ENCODE measurements at places on chromosomes 5 and 9. TPM values are rescaled to one million over a fixed set of nuclear protein-coding genes. Genes with fewer than 3 reads are reported as not detected.

Gene TRIM7
- 0.71 TPM for polyA plus RNA-seq

Gene TEK
- not detected for polyA plus RNA-seq

Gene IRX1
- not detected for polyA plus RNA-seq

Gene PCDHB13
- polyA plus RNA-seq = 0.05 TPM

Gene QRFP
- not detected for polyA plus RNA-seq

Gene CXCL14
- not detected for polyA plus RNA-seq

Gene TMEM252
- not detected for polyA plus RNA-seq

Gene FBP2
- not detected for polyA plus RNA-seq

Gene TRPM3
- not detected for polyA plus RNA-seq

Gene HAVCR2
- polyA plus RNA-seq = 1.8 TPM

Gene PAPPA
- 0.04 TPM for polyA plus RNA-seq

Gene RNF183
- polyA plus RNA-seq = not detected

Gene ELAVL2
- polyA plus RNA-seq = not detected

Gene SPINK5
- not detected for polyA plus RNA-seq

Gene FAM200C
- polyA plus RNA-seq = 0.64 TPM

Gene CKS2
- polyA plus RNA-seq = 61.3 TPM

Gene AHRR
- polyA plus RNA-seq = 0.05 TPM

Gene TRMT10B
- 20.0 TPM for polyA plus RNA-seq

Gene CBY3
- 0.64 TPM for polyA plus RNA-seq

Gene PDZD2
- 0.16 TPM for polyA plus RNA-seq

Gene PIP5KL1
- 1.1 TPM for polyA plus RNA-seq

Gene KCNV2
- polyA plus RNA-seq = not detected

Gene BARHL1
- not detected for polyA plus RNA-seq

Gene ZBTB34
- 1.2 TPM for polyA plus RNA-seq

Gene BTNL3
- not detected for polyA plus RNA-seq

Gene C5orf52
- polyA plus RNA-seq = not detected

Gene NR5A1
- not detected for polyA plus RNA-seq

Gene GMCL2
- polyA plus RNA-seq = not detected

Gene CTNND2
- polyA plus RNA-seq = not detected

Gene CCL27
- not detected for polyA plus RNA-seq

Gene STC2
- polyA plus RNA-seq = not detected

Gene DMRT3
- not detected for polyA plus RNA-seq

Gene APBA1
- polyA plus RNA-seq = not detected

Gene PRXL2C
- polyA plus RNA-seq = 9.6 TPM

Gene FAXDC2
- polyA plus RNA-seq = 0.90 TPM

Gene ZBTB6
- polyA plus RNA-seq = 1.7 TPM

Gene TMEM174
- polyA plus RNA-seq = not detected

Gene MAPKAP1
- polyA plus RNA-seq = 74.7 TPM

Gene PCA3
- polyA plus RNA-seq = not detected

Gene FCN2
- not detected for polyA plus RNA-seq

Gene IFNA7
- not detected for polyA plus RNA-seq
